HuH-7.5 (cell line): ENCODE measurements at places on chromosomes 3 and 15.

DNA sequence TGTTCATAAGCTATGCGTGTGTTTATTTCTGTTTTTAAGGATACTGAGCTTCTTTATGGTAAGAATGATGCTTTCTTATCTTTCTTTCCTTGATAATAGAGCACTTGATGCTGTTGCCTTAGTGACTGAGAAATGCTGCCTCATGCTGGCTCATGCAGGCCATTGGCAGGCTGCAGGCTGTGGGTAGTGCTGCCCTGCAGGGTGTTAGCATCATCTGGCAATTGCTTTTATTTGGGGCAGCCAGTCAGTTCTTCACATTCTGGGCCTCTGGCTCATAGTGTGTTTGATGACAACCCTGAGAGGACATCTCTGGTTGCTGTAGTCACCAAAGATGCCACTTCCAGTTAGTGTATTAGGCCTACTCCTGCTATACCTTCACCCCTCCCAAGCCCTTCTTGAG, 66.2 kb upstream of the ONECUT1 start:
- no peak for DNase-seq

DNA sequence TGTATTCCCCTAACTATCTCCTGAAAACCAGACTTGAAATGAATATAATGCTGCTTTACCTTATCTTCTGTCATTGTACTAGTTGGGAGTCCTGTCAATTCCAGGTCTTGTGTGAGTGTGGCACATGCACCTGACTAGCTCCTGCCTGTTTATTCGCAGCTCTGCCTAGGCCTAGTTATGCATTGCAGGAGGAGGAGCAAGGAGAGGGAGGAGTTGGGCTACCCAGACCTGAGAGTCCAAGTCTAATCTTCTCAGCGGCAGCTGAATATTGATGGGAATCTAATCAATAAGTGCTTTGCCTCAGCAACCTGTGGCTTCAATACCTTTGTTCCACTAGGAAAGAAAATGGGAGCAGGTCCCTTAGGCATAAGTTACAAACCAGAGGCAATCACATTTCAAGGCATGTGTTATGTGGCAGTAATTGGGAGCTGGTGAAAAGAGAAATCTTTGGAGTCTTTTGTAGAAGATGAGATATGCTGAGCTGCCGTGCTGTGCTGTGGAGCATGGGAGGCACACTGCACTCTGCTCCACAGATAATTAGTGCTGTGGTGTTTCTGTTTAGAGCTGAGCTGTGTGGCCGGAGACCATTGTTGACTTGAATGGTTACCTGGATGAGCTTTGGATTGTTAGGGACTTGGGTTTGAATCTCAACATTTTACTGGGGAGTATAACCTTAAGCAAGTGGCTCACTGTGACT, at the start of gene SLC2A2:
Gene SLC2A2 (minus strand): TSS at position 124 of the 697 bp plus-strand sequence. CDS start 50 bp downstream, at position 74.
- DNase-seq: no peak

DNA sequence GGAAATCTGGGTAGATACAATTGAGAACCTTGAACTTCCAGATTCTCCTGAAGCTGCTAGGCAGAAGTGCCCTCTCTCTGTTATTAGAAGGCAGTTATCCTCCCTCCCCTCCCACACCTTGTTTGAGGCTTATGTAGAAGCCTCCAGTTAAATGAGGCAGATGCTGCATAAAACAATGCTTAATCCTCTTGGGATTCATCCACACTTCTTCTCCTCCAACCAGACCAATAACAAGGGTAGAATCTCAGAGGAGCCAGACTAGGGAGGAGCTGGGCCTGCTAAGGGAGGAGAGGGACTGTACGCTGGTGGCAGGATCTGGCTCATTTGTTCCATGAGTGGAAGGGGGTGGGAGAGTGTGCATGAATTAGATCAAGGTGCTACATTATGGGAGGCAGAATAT, 88.3 kb upstream of the PRR23C start:
- DNase-seq: no peak

- no peak for DNase-seq
Observed at GRCh38 chr3:71478568-71478967, 105.0 kb downstream of the FOXP1 start.

GRCh38 chr3:127185268-127185667, 7.7 kb upstream of the PRR23E start:
- DNase-seq: no peak

DNA sequence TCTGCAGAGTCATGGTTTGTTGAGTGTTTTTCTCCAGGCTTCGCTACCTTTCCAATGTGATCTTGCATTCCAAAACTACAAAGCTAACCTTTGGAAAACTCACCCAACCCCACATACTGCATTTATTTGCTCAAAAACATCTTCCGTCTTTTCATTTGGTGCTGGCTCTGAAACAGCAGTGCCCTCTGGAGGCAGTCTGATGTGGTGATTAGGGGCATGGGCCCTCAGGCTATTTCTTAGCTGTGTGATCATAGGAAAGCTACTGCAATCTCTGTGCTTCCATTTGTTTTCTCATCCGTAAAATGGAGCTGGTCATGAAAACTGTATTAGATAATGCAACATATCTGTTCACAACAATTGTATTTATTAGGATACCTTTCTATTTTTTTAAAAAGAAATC, 47.0 kb downstream of the MTHFS start:
- DNase-seq: peak; percentile 28
